ENCODE measurements at places on chromosomes 2 and 18. TPM values are rescaled to one million over a fixed set of nuclear protein-coding genes. Genes with fewer than 3 reads are reported as not detected.

Gene CFLAR
- polyA plus RNA-seq: 39.6 TPM

DNA sequence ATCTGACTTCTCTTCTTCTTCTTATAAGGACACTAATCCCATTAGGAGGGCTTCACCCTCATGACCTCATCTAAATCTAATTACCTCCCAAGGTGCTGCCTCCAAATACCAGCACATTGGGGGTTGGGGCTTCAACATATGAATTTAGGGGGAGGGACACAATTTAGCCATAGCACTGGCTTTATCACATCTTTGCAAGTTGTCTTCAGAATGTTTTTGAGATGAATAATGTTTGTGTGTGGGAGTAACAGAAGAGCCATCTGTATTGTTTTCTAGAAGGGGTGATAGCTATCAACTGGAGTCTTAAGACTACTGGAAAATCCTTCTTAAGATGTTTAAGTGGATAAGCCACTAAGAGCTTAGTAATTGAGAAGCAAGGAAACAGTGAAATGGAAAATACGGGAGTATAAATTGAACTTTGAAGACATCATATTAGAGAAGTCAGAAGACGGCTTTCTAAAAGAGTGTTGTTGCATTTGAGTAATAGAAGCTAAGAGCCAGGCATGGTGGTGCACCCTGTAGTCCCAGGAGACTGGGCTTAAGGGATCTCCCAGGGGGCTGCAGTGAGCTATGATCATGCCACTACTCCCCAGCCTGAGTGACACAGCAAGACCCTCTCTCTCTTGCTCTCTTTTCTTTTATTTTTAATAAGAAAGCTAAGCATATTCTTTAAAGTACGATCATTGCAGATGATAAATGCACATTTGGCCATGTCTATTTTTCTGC, 32.6 kb upstream of the B3GNT2 start:
- DNase-seq: no peak

Gene BCS1L
- polyA plus RNA-seq: 32.9 TPM

GRCh38 chr2:234858145-234858544, 93.7 kb upstream of the SH3BP4 start:
- no peak for DNase-seq
